PC-9 (cell line): ENCODE measurements at places on chromosomes 3 and 15. TPM values are rescaled to one million over a fixed set of nuclear protein-coding genes. Genes with fewer than 3 reads are reported as not detected.

DNA sequence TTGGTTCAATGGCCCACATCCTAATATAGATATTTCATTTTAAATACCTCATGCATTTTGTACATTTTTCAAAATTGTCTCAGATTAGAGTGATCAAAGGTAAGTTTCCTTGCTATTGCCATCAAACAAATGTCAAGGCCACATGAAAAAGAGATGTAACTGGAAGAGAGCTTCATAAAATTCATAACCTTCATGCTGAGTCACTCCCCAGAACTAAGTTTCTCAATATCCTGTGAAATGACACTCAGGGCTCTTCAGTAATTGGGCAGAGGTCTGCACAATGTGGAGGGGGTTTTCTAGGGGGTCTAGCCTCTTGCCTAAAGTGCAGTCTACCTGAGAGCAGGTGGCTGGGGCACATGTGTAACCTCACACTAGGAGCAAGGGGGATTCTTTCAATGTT is 152.2 kb upstream of the SLC2A2 start:
- no peak for DNase-seq

GRCh38 chr15:63870487-63871209 is 36.9 kb upstream of the HERC1 start:
- peak; percentile 36 for DNase-seq

DNA sequence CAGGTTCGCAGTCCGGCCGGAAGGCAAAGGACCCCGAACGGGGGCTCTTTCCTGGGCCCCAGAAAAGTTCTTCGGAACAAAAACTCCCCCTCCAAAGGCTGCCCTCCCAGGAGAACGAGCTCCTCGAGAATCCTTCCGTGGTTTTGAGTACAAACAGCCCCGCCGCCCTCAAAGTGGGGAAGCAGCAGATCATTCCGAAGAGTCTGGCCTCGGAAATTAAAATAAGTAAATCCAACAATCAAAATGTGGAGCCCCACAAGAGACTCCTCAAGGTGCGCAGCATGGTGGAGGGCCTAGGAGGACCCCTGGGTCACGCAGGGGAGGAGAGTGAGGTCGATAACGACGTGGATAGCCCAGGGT is 1.3 kb downstream of the ARHGEF26 start:
- no peak for DNase-seq

DNA sequence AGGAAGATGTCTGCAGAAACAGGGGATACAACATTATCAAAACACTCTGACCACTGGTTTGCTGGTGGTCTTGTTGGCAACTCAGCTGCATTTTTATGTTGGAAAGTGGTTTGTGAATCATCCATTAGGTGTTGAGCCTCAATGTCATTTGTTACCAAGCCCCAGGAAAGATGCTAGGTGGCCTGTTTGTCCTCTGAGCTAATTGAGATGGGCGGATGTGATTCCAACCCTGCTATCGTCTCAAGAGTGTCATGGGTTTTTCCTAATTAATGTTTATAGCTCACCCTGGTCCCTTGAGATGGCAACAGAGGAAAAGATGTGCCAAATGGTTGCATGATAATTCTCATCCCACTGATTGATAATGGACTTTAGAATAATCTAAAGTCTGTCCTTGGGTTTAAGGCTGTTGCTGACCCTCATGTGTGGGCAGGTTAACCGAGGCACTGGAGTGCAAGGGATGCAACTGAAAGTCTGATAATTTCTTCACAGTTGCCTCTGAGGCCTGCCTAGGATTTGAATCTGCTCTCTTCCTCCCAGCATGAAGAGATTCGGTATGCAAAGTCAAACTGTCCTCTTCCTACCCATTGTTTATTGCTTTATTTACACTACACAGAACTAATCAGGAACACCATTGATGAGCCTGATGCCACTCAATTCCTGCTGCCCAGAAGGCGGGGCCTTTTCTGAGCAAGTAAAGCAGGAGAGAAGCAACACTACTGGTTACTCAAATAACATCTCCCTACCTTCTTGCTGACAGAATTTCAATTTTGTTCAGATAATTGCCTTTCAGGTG is 166.2 kb upstream of the TBC1D5 start:
- DNase-seq: no peak

NUSAP1 gene
- total RNA-seq: 185 and 190 TPM in 2 replicates

CAMK2N2 gene
- 2.2 and 2.6 TPM in 2 replicates for total RNA-seq

SEMA5B gene
- not detected in 2 replicates for total RNA-seq

- no peak for DNase-seq
Measured at GRCh38 chr3:137769322-137770065, 5.4 kb downstream of the SOX14 start.

GRCh38 chr15:85485956-85486567 is 105.7 kb downstream of the AKAP13 start:
- peak; percentile 55 for DNase-seq

DNA sequence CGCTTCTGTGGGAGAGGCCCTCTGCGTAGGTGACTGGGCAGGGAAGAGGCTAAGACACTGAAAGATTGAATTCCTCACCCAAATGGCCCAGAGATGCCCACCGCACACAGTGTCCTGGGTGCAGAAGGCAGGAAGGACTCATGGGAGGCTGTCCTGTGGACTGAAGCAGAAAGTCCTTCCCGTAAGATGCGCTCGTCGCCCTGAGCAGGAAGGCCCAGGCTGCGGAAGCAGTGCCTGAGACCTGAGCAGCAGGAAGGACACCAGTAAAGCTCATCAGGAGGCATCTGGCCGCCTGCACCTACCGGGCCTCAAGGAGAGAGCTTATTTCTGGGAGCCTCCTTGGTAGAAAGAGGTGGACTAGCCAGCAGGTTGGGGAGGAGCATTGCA is 3.3 kb downstream of the PAK6 start:
- no peak for DNase-seq

DNA sequence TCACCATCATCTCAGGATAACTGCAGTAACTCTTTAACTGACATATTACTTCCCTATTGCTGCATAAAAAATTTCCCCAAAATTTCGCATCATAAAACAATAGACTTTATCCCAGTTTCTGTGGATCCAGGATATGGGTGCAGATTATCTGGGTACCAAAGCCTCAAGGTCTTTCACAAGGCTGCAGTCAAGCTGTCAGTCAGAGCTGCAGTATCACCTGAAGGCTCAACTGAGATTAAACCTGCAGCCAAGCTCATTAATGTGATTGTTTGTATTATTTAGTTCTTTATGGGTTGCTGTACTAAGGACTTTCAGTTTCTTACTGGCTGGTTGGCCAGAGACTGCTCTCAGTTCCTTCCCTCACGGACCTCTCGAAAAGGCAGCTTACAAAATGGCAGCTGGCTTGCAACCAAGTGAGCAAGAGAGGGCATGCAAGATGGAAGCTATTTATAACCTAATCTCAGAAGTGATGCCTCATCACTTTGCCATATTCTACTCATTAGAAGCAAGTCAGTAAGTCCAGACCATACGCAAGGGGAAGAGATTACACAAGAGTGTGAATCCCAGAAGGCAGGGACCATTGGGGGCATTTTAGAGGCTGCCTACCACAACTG is 54.9 kb downstream of the DCUN1D1 start:
- DNase-seq: no peak

- no peak for DNase-seq
Measured at GRCh38 chr3:69324362-69325025, 61.4 kb downstream of the FRMD4B start.

DNA sequence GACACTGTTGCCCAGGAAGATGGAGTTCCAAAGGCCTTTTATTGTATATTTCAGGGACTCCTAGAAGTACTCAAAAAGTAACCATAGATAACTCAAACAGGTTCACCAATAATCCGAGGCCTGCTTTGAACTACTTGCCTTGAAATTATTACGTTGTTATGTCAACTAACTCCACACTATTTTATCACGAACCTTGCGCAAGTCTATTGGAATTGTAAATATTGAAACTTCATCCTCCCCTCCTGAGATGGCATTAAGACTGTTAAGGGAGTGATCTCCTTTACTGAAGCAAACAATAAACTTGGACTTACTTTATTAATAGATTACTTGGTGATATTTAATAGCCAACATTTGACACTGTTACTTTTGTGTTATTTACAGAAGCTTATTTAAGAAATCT is 199.6 kb upstream of the GADL1 start:
- no peak for DNase-seq

DNA sequence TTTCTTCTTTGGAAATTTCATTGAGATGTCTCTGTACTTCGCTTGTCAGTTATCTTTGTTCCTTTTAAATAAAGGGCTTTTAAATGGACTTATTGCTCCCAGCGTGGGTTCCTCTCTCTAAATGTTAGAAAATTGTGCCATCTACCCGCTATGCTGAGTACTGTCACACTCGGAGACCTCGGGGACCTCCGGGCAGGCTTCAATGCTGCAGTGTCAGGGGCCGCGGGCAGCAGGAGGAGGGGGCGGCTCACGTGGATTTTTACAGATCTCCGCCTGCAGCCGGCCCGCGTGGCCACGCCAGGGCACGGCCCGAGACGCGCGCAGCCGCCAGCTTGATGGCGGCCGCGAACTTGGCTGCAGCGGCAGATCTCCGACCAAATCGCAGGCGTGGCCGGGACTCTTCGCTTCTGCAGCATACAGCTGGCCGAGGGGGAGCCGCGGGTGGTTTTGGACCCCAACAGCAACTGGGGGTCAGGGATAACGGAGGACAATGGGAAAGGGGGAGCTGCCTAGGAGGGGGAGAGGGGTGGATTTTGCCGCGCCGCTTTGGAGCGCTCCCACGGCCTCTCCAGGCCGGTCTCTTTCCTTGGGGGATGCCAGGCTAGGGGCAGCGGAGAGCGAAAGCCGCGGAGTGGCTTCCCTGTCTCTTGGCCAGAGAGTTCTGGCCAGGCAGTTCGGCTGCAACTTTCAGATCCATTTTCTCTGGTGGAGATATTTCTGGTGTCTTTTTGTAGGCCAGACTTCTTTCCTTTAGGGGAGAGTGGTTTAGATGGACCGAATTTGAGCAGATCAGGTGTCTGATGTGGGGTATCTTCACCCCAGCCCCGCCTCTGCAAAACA is 15.3 kb downstream of the NR2F2 start:
- DNase-seq: no peak

ADAMTS9 gene
- 1.2 and 4.5 TPM in 2 replicates for total RNA-seq

CHRD gene
- total RNA-seq: not detected in 2 replicates

GRCh38 chr3:138696666-138697370 is 88.2 kb downstream of the FAIM start:
- no peak for DNase-seq

C3orf85 gene
- not detected in 2 replicates for total RNA-seq

C15orf39 gene
- 40.8 and 41.3 TPM in 2 replicates for total RNA-seq

DNA sequence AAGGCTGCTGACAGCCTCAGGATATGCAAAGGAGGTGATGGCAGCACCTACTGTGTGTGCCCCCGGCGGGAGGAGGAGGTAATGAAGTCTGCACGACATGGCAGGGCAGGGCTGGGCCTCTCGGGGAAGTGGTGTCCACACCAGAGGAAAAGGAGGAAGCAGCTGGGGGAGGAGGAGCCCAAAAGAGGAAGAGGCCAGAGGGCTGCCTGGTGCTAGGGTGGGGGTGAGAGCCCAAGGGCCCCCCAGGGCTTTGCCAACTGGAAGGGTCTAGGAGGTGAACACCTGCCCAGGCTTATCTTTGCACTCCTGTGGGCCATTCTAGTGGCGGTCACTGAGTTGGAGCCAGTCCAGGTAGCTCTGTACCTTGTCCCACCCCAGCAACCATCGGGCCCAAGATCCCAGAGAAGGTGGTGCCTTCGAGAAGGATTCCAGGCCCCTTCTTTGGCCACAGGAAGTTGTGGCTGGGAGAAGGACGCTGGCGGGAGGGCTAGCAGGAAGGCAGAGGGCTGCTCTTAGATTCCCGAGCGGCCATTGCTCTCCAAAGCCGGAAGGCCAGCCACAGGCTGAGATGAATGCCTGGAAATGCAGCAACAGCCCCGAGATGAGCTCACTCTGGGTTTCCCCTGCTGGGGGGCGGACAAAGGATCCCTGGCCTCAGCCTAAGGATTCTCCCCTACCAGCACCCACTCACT is 7.0 kb downstream of the GNAI2 start:
- DNase-seq: no peak

- DNase-seq: no peak
Measured at GRCh38 chr3:118400886-118401285, 633.8 kb downstream of the IGSF11 start.

DNA sequence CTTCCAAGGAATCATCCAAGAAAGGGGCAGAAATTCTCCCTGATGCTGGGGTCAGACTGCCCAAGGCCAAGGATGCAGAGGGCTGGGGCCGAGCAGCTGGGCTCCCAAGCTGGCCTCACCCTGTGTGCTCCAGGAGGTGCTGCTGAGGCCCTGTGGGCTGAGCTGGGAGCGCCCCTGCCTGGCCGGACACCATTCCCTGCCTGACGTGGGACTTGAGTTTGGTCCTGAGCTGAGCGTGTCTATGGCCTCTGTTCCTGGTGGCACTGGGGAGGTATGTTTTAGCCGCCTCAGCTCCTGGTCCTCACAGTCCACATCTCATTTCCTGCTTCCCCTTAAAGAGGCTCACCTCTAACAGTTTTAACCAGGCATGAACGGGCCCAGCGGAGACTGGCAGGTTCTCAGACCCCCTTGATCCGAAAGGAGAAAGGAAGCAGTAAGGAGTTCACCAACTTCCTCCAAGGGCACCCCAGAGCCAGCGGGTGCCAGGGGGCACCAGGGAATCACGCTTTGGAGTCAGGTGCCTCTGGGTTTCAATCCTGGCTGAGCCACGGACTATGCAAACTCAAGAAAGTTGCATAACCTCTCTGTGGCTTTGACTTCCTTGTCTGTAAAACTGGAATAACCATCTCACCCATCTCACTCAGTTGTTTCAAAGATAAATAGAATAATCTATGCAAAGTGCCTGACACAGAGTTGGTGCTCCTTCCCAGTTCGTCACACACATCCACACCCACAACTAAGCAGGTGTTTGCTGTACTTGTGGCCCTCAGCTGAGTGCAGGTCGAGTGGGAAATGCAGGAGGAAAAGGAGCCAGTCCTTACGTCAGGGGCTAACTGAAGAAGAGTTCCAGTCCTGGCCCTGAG is 48.6 kb downstream of the SLC12A8 start:
- DNase-seq: no peak

ROPN1 gene
- not detected in 2 replicates for total RNA-seq

DNA sequence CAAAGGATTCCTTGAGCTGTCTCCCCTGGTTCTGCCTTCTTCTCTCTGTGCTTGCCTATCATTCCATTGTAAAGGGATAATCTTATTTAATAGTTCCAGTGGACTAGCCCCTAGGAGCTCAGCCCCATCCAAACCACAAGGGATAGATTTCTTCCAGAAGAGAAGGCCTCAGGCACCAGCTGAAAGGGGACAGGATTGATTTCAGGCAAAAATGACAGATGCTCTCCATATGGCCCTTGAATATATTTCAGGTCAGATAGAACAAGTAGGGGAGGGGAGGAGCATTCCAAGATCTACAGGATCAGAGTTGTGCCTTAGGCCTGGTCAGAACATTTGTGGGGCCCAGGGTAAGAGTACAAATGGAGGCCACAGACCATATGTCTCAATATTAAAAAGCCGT is 85.3 kb downstream of the RPLP1 start:
- no peak for DNase-seq

GRCh38 chr15:65512807-65513416 is 4.6 kb downstream of the DPP8 start:
- no peak for DNase-seq
